ENCODE measurements at places on chromosomes 6 and 20.
A peak's percentile ranks its signal among the peaks of the same experiment; 100 is the strongest.

DNA sequence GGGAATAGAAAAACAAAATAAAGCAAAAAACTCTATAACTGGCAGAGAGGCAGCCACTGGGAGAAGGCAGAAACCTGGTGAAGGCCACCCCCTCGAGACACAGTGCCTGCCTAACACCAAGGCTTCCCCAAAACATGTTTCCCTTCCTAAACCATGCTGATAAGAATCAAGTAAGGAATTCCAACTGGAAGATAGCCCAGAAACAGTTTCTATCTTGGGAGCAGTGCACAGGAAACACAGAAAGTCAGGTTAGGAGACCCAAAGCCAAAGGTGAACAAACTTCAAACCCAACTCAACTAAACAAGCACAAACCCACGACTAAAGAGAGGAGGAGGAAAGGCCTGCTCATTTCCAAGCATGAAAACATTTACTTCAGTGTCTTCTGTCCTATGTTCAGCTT is 433.7 kb upstream of the RGS17 start:
- no peak for DNase-seq

DNA sequence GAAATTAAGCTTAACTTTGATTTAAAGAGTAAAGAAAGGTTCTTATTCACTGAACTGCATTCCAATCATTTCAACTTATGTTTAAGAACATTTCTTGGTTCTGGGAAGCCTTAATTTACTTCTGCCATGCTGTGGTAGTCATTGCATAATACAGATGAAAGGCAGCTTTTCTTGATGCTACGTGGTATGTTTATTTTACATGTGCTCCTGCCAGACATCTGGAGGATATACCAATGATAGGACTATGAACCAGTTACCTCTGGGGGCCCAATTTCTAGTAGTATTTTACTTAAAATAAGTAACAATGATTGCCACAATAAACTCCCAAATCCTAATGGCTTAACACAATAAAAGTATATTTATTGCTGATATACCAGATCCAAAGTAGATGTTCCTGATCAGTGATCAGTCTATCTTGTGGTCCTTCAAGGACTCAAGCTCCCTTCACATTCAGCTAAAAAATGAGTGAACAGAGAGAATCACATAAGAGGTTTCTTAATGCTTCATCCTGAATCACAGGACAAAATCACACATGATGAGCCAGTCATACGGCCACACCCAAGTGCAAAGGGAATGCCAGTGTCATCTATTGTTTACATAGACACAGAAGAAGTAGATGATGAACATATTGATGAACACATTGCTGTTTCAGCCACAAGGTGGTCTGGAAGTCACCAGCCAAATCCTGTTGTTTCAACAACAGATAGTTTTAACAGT is 56.5 kb upstream of the CCN2 start:
- no peak for DNase-seq

DNA sequence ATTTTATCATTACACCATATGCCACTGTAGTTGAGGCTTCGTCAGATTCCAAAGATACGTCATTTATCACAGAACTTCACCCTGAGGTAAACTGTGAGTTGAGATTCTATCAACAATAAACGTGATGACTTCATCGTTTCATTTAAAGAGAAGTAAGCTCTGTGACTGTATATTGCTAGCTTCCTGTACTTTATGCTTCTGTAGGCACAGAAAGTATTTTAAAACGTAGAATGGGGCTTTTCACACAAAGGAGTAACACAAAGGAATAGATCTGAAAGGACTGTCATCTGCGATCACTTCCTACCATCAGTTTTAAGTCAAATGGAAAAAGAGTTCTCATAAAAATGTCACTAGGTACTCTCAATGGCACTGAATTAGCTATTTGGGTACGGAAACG is 234.4 kb upstream of the MCHR2 start:
- DNase-seq = no peak

- DNase-seq = no peak
These were observed 8.9 kb downstream of the RWDD1 start for GRCh38 chr6:116580198-116580597.

- DNase-seq = no peak
These were observed 69.8 kb downstream of the DST start for GRCh38 chr6:56572788-56573471.

DNA sequence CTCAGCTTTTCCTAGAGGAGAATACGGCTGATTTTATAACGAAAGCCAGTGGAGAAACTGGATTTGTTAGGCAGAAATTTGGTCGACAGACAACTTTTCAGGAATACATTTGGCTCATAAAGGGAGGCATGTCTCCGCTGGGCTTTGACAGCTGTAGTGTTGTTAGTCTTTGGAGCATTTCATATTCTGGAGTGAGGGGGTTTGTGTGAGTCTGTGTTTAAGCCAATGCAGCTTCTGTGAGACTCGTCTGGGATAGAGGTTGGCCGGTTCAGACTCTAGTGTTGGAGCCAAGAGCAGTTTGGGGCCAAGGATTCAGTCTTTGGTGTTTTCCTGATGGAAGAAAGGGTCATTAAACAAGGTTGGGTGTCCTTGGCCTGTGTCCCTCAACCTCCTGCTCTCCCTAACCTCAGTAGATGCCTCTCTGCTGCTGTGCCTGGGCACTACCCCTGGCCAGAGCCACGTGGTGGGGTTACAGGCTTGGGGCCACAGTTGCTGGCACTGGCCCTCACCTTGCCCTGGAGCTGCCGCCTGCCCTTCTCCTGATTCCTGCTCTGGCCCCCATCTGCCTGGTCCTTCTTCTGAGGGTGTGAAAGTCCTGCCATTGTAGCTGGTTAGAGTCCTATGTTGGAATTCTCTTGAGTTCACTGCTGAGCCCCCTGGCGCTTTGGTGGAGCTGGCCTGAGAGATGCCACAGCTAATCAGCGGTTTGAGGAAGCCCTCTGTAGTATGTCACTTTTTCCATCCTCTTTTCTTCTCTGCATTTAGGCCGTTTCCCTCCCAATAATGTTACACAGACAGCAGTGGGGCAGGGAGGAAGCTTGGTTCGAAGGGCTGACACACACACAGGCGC is 6.9 kb downstream of the PTK7 start:
- no peak for DNase-seq

DNA sequence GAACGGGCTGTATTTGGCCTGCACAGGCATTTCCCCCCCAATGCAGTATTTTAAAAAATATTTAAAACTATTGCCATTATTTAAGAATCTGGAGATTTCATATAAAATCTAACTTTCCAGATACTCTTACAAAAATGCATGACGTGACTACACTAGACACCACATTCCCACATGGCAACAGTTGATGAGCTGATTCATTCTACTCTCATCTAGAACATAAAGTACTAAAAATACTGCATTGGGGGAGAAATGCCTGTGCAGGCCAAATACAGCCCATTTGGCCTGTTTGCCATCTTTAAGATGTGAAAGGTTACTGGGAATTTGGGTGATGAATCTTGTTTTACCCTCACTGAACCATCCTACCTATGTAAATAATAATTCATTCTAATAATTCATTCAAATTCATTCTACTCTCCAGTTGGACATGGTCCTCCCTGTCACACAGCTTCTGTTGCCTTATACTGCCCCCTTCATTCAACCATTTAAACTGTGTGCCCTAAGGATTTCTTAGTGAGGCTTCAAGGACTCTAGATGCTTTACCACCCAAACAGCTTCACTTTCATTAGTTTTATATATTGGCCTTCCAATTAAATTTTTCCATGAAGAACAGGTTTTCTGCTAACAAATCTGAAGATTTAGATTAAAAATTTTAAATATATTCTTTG is 6.9 kb upstream of the ZSCAN16 start:
- no peak for DNase-seq

DNA sequence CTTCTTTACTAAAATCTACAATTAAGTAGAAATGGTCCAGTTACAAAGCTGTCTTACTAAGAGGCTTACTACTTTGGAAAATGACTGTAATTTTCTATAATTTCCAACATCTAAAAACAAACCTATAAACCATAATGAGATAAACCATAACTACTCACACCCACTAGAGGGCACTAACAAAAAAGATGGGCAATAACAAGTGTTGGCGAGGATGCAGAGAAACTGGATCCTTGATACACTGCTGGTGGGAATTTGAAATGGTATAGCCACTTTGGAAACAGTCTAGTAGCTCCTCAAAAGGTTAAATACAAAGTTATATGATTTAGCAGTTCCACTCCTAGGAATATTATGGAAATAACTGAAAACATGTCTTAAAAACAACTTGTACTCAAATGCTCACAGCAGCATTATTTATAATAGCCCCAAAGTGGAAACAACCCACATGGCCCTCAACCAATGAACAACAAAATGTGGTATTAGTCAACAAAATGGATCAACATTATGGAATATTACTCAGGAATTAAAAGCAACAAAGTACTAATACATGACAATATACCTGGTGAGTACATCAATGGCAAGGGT is 50.6 kb downstream of the GJA10 start:
- DNase-seq = no peak

DNA sequence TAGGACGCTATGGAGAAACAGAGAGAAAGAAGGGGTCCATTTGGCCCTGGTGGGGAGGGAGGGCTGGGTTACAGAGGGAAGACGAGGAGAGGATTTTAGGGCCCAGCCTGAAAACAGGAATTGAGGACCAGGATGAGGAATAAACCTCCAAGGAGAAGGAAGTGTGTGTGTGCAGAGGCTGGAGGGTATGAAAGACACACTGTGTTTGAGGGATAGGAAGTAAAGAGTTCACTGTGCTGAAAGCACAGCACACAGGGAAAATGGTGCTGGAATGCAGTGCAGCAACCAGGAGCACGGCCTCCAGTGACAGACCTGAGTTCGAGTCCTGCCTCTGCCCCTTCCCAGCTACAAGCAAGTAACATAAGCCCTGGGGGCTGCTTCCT is 7.8 kb downstream of the MBOAT1 start:
- DNase-seq = no peak

- no peak for DNase-seq
These were observed 25.3 kb downstream of the RAB44 start for GRCh38 chr6:36722879-36723278.

GRCh38 chr6:99933129-99933528 is 60.9 kb downstream of the MCHR2 start:
- DNase-seq = no peak

DNA sequence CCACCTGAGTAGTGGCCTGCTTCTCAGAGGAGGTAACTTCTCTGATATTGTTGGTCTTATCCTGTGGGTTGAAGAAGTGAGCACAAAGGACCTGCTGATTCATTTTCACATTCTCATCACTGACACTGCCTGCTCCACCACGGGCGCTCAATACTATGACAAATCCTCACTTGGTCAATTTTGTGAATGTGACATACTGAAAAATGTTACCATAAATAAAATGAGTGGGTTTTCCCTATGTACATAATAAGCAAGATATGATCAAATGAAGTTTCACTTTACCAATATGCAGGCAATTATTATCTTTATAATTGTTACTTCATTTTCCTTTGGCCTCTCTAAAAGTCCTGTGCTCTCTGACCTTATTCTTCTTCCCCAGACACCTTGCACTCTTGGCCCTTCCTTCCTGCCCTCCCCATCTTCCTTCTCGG is 71.5 kb upstream of the RIPOR2 start:
- no peak for DNase-seq

DNA sequence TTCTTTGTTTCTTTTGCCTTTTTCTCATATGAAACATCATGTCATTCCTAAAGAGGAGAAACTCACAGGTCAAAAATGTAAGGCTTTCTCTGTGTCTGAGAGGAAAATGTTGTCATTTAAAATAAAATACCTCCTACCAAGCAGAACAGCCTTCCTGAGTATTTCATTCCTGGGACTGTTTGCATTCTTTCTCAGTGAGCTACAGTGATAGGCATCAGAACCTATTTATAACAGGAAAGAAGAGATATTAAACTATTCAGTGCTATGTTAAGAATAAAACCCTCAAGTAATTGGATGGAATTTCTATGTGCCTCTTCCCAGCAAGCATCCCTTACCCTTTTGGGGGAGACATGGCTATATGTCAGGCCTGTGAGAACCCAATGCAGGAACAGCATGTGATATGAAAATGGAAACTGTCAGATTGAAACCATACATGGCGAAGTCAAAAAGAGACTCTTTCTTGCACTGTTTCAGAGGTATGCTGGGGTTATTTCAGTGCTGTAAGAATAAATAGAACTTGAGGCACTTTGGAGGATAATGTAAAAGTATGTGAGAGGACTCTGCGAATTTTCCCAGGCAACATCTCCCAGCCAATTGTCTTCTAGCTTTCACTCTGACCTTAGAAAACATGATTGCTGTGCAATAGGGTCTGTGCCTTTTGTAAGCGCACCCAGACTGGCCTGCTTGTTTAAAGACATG is 133.8 kb upstream of the CCN2 start:
- no peak for DNase-seq

GRCh38 chr6:27141529-27142015 is 105.9 kb upstream of the PRSS16 start:
- DNase-seq = no peak

GRCh38 chr6:34093206-34093605 is 52.7 kb downstream of the GRM4 start:
- no peak for DNase-seq

GRCh38 chr20:20520776-20521175 is 152.9 kb downstream of the INSM1 start:
- no peak for DNase-seq

- no peak for DNase-seq
These were observed 216.1 kb downstream of the QKI start for GRCh38 chr6:163630572-163630971.

- DNase-seq = no peak
These were observed 88.0 kb upstream of the MANEA start for GRCh38 chr6:95489185-95489863.

DNA sequence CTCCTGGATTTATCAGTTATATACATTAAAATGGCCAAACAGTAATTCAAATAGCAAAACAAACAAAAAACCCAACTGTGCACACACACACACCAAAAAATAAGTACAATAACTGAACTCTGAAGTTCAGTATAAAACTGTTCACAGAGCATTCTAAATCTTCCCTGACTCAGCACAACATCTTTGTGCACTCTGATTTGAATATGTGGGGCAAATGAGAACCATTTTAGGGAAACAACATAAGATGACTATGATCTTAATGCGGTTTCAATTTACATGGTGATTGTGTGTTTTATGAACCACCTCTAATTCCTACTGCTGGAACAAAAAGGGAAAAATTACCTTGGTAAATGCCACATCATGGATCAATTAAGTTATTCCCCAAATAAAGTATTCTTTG is 41.7 kb downstream of the PLAGL1 start:
- peak; percentile 22 for DNase-seq
